Upper lobe of right lung (tissue), 1 donor: ENCODE measurements at places on chromosomes 2 and 18. TPM values are rescaled to one million over a fixed set of nuclear protein-coding genes. Genes with fewer than 3 reads are reported as not detected.

DNA sequence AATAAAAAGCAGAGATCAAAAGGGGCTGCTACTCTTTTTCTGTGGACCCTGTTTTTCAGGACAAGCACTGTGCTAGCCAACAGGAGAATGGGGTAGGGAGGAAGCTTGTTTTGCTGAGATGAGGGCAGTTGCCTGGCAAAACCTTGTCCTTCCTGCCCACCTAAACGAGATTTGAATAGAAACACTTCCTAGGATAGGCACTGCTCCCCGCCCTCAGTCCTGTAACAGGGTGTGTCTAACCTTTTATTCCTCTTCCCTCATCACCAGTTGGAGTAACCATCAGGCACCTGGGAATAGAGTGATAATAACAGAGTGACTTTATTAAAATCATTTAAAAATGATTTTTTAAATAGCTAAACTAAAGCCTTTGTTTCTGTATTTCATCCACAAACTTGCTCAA, 368.8 kb downstream of the LNPK start:
- DNase-seq, result no peak

GRCh38 chr2:177548636-177549035, 156.1 kb downstream of the AGPS start:
- no peak for DNase-seq

DNA sequence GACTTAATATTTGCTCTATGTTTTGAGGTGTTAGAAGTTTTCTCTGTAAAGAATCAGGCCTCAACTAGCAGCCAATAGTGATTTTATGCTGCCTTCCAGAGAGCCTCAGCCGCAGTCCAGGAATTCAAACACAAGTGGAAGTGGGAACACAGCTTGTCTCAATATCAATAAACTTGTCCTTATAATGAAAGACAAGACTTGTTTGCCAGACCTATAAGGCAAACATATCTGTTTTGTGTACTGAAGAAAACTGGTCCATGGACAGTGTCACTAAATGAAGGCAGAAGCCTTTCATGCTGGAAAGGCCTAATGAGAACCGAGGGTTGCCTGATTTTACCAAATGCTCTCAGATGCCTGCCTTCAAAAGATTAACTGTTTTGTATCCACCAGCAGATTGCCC, 182.2 kb downstream of the EPHA4 start:
- no peak for DNase-seq

DNA sequence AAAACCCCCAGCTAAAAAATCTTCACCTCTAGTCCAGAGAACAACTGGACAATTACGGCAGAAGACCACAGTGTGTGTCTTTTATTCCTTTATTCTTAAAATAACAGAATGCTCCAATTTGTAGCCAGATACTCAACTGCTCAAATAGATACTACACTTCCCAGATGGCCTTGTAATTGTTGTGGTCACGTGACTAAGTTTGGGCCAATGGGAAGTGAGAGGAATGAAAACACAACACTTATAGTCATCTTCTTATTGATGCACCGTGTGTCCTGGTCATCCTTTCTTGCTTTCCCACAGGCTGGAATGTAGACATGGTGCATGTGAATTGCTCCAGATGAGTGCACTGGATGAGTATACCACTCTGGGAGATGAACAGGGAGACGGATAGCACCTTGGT, 145.1 kb downstream of the CDC42EP3 start:
- no peak for DNase-seq

GRCh38 chr18:76064998-76065397, 430.0 kb downstream of the ZNF516 start:
- no peak for DNase-seq

DNA sequence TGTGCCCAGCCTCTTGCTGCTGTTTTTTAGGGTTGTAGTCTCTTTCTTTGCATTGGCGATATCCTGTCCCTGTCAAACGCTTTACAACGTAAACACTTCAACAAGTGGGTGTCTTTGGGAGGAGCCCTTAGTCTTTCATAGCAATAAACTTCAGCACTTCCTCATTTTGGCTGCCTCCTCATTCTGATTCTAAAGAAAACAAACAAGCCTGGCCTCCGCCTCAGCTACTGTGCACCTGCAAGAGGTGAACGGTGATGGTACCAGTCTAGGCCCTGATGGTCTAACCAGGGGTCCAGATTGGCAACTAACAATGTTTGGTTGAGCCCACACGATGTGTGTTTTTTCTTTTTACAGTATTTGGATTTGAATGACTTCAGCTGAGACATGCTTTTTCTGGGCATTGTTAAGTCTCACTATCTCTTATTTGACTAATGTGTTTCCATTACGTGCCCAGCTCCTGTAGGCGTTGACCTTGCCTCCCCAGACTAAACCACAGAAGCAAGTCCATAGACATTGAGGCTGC, 53.2 kb upstream of the CUL3 start:
- DNase-seq, result no peak

DNA sequence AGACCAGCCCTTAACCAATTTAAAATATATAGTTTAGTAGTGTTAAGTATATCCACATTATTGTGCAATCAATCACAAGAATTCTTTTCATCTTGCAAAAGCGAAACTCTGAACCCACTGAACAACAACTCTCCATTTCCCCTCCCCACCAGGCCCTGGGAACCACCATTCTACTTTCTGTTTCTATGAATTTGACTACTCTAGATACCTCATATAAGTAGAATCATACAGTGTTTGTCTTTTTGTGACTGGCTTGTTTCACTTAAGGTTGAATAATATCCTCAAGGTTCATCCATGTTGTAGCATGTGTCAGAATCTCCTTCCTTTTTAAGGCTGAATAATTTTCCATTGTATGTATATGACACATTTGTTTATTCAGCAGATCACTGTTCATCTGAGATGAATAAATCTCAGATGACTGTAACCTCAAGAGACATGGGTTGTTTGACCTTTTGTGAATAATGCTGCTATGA, 8.1 kb upstream of the SOS1 start:
- no peak for DNase-seq

GRCh38 chr2:127025359-127026166, 81.4 kb downstream of the BIN1 start:
- peak; percentile 91 for DNase-seq

- DNase-seq, result peak; percentile 72
Observed at GRCh38 chr18:11689669-11690565, 853 bp downstream of the GNAL start.

GRCh38 chr18:48022531-48023329, 92.3 kb upstream of the SMAD2 start:
- no peak for DNase-seq

- no peak for DNase-seq
Observed at GRCh38 chr2:221569425-221569845, 2.7 kb downstream of the EPHA4 start.

GRCh38 chr2:42110641-42111322, 58.4 kb upstream of the EML4 start:
- DNase-seq, result no peak

DNA sequence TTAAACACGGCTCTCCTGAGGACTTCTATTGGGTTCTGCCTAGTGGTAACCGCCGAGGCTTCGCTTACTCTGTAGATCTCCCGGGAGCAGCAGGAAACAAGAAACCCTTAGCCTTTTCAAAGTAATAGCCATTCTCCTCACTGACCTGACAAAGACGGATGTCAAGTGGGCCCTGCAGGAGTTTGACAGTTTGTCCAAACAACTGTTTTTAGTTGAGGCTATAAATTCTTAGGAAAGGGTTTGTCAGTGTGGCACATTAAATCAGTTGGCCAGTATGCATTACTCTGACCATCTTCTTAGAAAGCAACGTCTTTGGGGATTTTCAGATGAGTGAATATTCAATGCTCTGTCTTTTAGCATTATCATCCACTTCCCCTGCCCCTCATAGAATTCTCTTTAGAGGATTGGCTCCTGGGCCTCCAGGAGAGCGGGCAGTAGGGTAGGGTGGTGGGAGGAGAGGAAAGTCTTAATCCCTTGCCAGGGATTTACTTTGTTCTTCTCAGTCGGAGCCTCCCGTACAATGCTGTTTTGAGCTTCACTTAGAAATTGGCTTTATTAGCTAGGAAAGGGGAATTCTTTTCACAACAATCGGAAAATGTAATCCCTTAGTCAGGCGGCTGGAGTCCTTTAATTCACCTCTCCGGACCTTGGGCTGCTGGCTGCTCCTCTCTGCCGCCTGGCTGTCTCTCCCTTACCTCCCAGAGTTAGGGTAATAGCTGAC, 13.3 kb upstream of the C18orf32 start:
- no peak for DNase-seq

Gene FBXO36
- total RNA-seq, result 1.8 TPM

Gene REL
- total RNA-seq, result 29.1 TPM

Gene CRYGC
- total RNA-seq, result not detected

Gene EHBP1
- 46.7 TPM for total RNA-seq

Gene DNAH6
- total RNA-seq, result 1.1 TPM

Gene BOLL
- not detected for total RNA-seq

Gene LRATD1
- total RNA-seq, result 8.9 TPM

Gene SKA1
- 0.52 TPM for total RNA-seq
